ENCODE measurements at places on chromosomes 7 and 10. TPM values are rescaled to one million over a fixed set of nuclear protein-coding genes. Genes with fewer than 3 reads are reported as not detected.

DNA sequence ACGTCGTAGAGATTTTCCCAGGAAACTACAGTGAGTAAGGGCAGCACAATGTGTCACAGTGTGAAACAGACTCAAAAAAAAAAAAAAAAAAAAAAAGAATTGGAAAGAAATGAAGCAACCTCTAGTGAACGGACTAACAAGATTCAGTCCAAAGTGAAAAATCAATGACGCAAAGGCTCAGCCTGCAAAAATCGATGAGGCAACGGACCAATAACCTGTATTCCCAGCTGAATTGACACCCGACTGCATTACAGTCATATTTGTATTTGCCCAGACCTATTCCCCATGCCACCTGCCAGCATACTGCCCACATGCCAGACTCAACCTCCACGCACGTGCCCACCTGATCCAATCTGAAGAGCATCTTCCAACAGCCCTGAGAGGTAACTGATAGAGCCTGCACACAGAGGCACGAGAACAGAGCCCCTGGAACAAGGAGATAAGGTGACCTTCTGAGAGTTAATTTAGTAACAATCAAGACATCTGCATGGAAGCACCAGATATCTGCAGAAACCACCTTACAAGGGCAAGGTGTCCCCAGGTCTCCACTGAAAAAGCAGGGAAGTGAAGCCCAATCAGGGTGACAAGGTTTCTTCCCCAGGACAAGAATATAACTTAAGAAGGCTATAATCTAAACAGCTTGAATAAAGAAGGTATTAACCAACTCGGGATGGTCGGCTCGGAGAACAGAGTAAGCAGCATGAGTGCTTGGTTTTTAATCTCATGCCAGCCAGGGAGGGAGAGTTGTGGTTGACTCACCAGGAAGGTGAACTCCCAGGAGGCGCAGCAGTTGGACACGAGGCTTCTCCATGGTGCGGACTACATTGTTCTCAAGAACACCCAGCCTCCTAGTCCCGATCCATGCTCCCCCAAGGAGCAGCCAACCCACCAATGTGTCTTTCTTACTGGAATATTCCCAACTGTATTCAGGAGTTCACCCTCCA is 48.5 kb downstream of the PLXNA4 start:
- no peak for DNase-seq
- H3K27ac ChIP-seq = no peak overlapping the region
- no peaks in the 10 kb centered on the region for H3K27me3 ChIP-seq

- DNase-seq = no peak
- H3K36me3 ChIP-seq = no peaks in the 10 kb centered on the region
- H3K27ac ChIP-seq = no peak overlapping the region
Measured at GRCh38 chr10:132939957-132940790, 2.2 kb downstream of the CFAP46 start.

The ANKRD7 gene
- polyA plus RNA-seq = not detected

GRCh38 chr10:100728928-100729861 is 16.2 kb upstream of the PAX2 start:
- H3K4me1 ChIP-seq = peaks cover 24% of the 10 kb centered on the region
- peaks cover 52% of the 10 kb centered on the region for H3K27me3 ChIP-seq
- no peak overlapping the region for H3K4me3 ChIP-seq
- DNase-seq = no peak
- H3K27ac ChIP-seq = no peak overlapping the region

The LRMDA gene
- polyA plus RNA-seq = not detected

DNA sequence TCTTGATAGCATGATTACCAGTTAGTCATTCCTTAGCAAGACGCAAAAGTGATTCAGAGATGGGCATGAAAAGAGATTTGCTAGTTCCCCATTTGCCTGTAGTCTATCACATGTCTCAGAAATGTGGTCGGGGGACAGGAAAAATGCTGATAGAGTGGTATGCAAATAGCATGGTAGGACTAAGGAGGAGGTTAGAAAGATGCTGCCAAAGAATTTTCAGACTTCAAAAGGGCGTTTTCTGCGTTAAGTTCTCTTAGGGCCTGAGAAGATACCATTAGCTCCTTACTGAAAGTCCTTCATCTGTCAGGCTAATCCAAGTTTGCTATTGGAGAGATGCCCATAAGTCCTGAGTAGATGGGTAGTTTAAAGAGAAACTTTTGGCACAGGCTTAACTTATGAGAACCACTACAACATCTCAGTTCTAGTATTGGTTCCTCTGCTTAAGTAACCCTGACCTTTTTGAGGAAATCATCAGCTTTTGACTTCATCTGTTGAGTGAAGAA is 2.7 kb downstream of the CALD1 start:
- no peaks in the 10 kb centered on the region for H3K27me3 ChIP-seq
- H3K4me3 ChIP-seq = no peak overlapping the region
- no peaks in the 10 kb centered on the region for H3K36me3 ChIP-seq
- no peak overlapping the region for H3K27ac ChIP-seq

DNA sequence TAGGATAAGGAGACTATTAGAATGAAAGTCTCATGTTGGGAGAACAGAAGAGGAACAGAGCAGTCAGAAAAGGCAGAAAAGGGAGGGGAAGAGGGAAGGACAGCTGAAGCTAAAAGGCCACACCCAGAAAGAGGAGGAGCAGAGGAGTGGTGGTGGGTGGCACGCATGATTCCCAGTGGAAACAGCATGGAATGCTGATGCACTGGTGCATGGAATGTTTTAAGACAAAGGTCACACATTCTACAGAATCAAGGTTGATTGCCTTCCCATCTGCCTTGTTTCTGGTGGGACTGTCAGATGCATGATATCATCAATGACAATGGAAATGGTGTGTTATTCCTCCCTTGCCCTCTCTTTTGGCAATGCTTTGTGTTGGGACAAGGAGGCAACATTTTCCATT is 285.4 kb upstream of the MKI67 start:
- no peaks in the 10 kb centered on the region for H3K4me1 ChIP-seq
- DNase-seq = no peak
- H3K36me3 ChIP-seq = no peaks in the 10 kb centered on the region
- H3K4me3 ChIP-seq = no peak overlapping the region

GRCh38 chr10:490891-491571 is 198.4 kb downstream of the DIP2C start:
- peaks cover 3% of the 10 kb centered on the region for H3K27me3 ChIP-seq
- no peak overlapping the region for H3K4me3 ChIP-seq
- no peak for DNase-seq
- H3K36me3 ChIP-seq = no peaks in the 10 kb centered on the region
- no peak overlapping the region for H3K27ac ChIP-seq

DNA sequence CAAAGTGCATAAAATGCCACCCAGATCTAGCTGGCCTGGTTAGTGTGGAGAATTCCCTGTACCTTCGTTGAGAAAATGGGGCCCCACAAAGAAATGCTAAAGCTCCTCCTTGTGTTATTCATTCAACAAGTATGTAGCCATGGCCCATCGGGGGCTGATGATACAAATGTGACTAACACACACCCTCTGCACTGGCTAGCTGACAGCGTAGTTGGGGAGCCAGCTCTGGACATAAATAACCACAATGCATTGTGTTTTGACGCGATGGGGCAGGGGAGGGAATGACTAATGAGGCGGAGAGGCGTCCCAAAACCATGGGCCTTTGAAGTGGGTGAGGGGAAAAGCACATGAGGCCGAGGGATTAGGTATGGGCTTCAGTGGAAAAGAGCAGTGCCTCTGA is 28.2 kb upstream of the ASL start:
- no peaks in the 10 kb centered on the region for H3K4me1 ChIP-seq
- no peak for DNase-seq
- no peak overlapping the region for H3K27ac ChIP-seq

- no peak overlapping the region for H3K27ac ChIP-seq
- peak; percentile 27 for DNase-seq
- H3K4me1 ChIP-seq = no peaks in the 10 kb centered on the region
Measured at GRCh38 chr7:31122649-31123058, 70.5 kb downstream of the ADCYAP1R1 start.

GRCh38 chr7:140992422-140992821 is 22.3 kb downstream of the MRPS33 start:
- no peaks in the 10 kb centered on the region for H3K36me3 ChIP-seq
- no peak overlapping the region for H3K27ac ChIP-seq
- no peaks in the 10 kb centered on the region for H3K4me1 ChIP-seq
- DNase-seq = no peak
- H3K4me3 ChIP-seq = no peak overlapping the region

The TFEC gene
- polyA plus RNA-seq = not detected

DNA sequence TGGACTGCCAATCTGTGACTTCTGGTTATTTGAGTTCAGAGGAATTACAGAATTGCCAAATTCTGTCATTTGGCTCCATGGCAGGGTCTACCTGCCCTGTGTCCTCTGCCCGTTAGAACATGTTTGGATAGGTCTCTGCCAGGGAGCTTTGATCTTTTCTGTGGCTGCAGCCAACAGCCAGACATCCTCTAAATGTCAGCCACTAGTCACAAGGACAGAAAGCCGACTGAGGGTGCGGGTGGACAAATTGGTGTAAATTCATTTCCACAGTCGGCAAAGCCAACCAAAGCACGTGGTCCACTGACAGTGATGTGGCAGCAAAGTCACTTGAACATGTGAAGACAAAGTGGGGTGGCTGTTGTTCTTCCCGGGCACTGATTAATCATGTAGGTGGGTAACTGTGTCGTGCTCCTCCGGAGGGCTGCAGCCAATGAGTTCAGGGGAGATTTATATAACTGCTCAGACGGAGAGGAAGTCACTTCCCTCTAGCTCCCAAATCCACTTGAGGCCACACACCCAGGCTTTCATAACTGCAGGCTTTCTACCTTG is 26.7 kb upstream of the CAMK1D start:
- no peaks in the 10 kb centered on the region for H3K4me1 ChIP-seq
- H3K27me3 ChIP-seq = no peaks in the 10 kb centered on the region
- no peak overlapping the region for H3K4me3 ChIP-seq
- H3K36me3 ChIP-seq = no peaks in the 10 kb centered on the region
- DNase-seq = no peak

The PCLO gene
- polyA plus RNA-seq = not detected

- DNase-seq = no peak
- H3K4me1 ChIP-seq = no peaks in the 10 kb centered on the region
- no peaks in the 10 kb centered on the region for H3K36me3 ChIP-seq
Measured at GRCh38 chr7:4816419-4817080, 41.1 kb downstream of the AP5Z1 start.

- no peaks in the 10 kb centered on the region for H3K27me3 ChIP-seq
- H3K36me3 ChIP-seq = no peaks in the 10 kb centered on the region
- H3K4me1 ChIP-seq = no peaks in the 10 kb centered on the region
- H3K27ac ChIP-seq = no peak overlapping the region
- no peak overlapping the region for H3K4me3 ChIP-seq
- no peak for DNase-seq
Measured at GRCh38 chr7:80521809-80522208, 9.9 kb upstream of the GNAT3 start.

The GBX1 gene
- polyA plus RNA-seq = not detected

- DNase-seq = no peak
- H3K36me3 ChIP-seq = no peaks in the 10 kb centered on the region
- H3K4me1 ChIP-seq = no peaks in the 10 kb centered on the region
- H3K27ac ChIP-seq = no peak overlapping the region
- no peaks in the 10 kb centered on the region for H3K27me3 ChIP-seq
- no peak overlapping the region for H3K4me3 ChIP-seq
Measured at GRCh38 chr7:26441002-26441521, 149.4 kb downstream of the SNX10 start.

DNA sequence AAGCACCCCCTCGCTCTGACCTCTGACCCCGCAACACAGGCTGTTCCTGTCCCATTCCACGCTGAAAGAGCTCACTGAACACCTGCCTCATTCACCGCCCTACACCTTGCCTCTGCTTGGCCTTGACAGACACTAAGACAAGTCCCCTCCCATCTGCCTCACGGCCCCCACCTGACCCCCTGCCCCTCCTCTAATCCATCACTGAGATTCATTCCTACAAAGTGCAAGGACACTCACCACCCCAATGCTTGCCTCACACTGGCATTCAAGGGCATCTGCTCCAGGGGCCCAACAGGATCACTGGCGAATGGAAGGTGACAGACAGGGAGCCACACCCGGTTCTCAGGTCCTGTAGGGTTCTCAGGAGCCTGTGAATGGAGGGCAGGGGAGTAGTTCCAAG is 68.1 kb upstream of the NANOS1 start:
- no peak overlapping the region for H3K4me3 ChIP-seq
- no peak overlapping the region for H3K27ac ChIP-seq
- DNase-seq = no peak
- H3K4me1 ChIP-seq = no peaks in the 10 kb centered on the region
- H3K36me3 ChIP-seq = no peaks in the 10 kb centered on the region

Data from CD4-positive, alpha-beta memory T cell (primary cell).